ENCODE measurements at places on chromosomes 6 and 20. TPM values are rescaled to one million over a fixed set of nuclear protein-coding genes. Genes with fewer than 3 reads are reported as not detected.

Gene FRK
- total RNA-seq: under 0.01 TPM

Gene CALHM4
- not detected for total RNA-seq

Gene RIPPLY2
- 1.4 TPM for total RNA-seq

Gene SLC2A10
- total RNA-seq: 28.3 TPM

Gene KHDC1
- total RNA-seq: 2.6 TPM

Gene RREB1
- total RNA-seq: 23.7 TPM

Gene RAB44
- not detected for total RNA-seq

Gene SPTLC3
- 10.0 TPM for total RNA-seq

Gene PHACTR1
- 4.4 TPM for total RNA-seq

All from subcutaneous preadipocyte (primary cell).